Lower lobe of right lung (tissue), 2 donors: ENCODE measurements at places on chromosomes 4 and X.

GRCh38 chr4:124777007-124777406 lies 64.5 kb upstream of the ANKRD50 start:
- H3K4me1 ChIP-seq = no peaks in the 10 kb centered on the region
- no peaks in the 10 kb centered on the region for H3K36me3 ChIP-seq
- no peak overlapping the region for H3K4me3 ChIP-seq
- no peaks in the 10 kb centered on the region for H3K27me3 ChIP-seq
- DNase-seq = no peak

DNA sequence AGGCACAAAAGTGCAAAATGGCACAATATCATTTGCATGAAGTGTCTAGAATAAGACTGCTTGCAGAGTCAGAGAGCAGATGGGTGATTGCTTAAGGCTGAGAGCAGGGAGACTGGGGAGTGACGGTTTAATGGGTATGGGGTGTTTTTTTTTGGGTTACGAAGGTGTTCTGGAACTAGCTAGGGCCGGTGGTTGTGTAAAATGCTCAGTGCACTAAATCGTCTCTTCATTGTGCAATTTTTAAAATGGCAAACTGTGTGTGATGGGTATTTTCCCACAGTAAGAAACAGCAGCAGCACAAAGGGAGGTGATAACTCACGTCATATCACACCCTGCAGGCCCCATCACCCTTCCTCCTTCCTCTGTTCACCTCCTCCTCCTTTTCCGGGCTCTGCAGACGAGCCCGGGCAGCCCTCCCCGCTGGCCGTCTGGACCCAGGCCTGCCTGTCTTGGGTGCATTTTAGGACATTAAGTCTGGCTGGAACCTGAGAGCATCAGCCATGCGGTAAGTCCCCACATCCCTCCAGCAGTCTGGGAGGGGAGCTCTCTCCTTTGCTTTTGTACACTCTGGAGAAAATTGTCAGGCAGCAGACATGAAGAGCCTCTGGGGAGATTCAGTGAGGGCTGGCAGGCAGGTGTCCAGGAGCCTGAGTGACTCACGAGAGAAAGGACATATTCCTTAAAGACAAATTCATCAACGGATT lies 42.7 kb downstream of the ASMT start:
- no peaks in the 10 kb centered on the region for H3K4me1 ChIP-seq
- H3K4me3 ChIP-seq = peak overlapping the region; percentile 37
- H3K27ac ChIP-seq = no peak overlapping the region
- DNase-seq = no peak

DNA sequence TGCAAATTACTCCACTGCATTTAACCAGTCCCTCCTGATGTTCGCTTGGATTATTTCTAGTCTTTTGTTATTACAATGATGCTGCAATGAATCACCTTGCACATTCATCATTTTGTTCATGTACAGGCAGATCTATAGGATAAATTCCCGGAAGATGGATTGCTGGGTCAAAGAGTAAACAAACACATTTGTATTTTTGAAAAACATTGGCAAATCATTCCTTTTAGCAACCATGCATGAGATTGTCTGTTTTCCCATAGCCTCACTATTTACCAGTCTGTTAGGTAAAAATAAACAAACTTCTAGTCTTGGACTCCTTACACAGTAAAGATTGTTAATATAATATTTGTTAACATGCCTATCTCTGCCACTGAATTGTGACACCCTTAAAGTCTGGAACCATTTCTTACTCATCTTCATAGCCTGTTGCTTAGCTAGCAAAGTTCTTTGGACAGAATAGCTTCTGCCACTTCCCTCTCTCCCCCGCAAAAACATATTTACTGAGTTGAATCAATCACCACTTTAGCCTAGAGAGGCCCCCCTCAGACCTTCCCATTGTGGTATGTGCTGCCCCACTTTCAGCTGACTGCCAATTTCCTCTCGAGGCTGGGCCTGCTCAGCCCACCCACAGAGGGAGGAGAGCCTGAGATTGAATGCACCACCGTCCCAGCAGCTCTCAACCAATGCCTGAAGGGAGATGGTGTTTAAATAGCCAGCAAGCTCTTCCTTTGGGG lies 108.4 kb upstream of the ATXN3L start:
- H3K36me3 ChIP-seq = no peaks in the 10 kb centered on the region
- peaks cover 13% of the 10 kb centered on the region for H3K4me1 ChIP-seq
- H3K27ac ChIP-seq = no peak overlapping the region
- DNase-seq = no peak

GRCh38 chr4:14744346-14744745 lies 257.9 kb upstream of the CPEB2 start:
- no peak for DNase-seq
- H3K27me3 ChIP-seq = no peaks in the 10 kb centered on the region
- no peaks in the 10 kb centered on the region for H3K4me1 ChIP-seq
- no peak overlapping the region for H3K27ac ChIP-seq
- H3K36me3 ChIP-seq = no peaks in the 10 kb centered on the region

DNA sequence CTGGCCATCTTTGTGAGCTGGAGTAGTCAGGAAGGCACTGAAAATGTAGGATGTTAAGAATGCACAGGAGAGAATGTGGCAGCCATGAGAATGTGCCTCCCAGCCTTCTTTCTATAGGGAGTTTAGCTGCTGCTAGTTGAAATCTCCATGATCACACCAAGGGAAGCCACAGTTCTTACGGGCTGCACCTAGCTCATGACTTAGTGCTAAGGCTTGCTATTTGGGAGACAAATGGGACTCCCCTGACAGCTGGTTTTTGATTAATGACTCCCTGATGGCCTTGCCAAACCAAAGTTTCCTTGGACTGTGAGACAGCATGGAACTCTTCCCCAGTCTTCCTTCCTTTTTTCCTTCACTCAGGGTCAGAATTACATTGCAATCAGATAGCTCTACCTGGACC lies 9.2 kb downstream of the CTSO start:
- no peak overlapping the region for H3K4me3 ChIP-seq
- peaks cover 20% of the 10 kb centered on the region for H3K36me3 ChIP-seq
- no peak for DNase-seq
- H3K27me3 ChIP-seq = no peaks in the 10 kb centered on the region
- H3K4me1 ChIP-seq = peaks cover 8% of the 10 kb centered on the region
